Vagina (tissue), 2 donors: ENCODE measurements at places on chromosomes 4 and X.

DNA sequence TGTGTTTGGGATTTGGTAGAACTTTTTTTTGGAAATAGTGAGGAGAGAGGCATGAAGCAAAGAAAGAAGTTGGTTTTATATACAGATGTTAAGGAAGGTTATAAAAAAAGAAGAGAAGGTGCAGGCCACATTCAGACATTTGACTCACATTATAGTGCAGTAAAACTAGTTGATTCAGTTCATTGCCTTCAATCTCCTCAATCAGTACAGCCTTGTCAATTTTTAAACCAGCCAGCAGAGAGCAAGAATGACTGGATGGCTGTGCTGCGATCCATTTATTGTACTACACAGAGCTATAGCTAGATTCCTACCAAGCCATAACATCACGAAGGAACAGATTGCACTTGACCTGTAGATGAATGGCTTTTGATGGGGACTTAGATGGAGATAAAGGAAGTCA, 79.7 kb upstream of the LSM6 start:
- H3K36me3 ChIP-seq = no peaks in the 10 kb centered on the region
- H3K4me3 ChIP-seq = no peak overlapping the region
- H3K27ac ChIP-seq = no peak overlapping the region
- H3K27me3 ChIP-seq = no peaks in the 10 kb centered on the region

- H3K27ac ChIP-seq = no peak overlapping the region
- H3K4me3 ChIP-seq = no peak overlapping the region
- no peak for DNase-seq
- H3K4me1 ChIP-seq = no peaks in the 10 kb centered on the region
- no peaks in the 10 kb centered on the region for H3K27me3 ChIP-seq
- H3K36me3 ChIP-seq = no peaks in the 10 kb centered on the region
These were observed 170.9 kb upstream of the GRIA3 start for GRCh38 chrX:123013141-123013540.

DNA sequence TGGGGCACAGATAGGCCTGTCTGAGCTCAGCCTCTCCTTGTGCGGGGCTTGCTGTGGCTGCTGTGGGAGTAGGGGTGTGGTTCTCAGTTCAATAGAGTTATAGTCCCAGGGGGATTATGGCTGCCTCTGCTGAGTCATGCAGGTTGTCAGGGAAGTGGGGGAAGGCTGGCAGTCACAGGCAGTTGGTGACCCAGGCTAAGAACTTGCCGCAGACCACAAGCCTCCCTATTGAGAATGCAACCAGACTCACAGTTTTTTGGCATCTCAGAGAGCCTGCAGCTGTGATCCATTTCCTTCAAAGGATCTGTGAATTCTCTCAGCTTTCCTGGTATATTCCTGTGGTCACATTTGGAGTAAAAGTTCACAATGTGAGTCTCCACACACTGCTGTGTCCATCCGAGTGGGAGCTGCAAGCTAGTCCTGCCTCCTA, 364.9 kb downstream of the ZNF674 start:
- no peaks in the 10 kb centered on the region for H3K36me3 ChIP-seq
- H3K4me1 ChIP-seq = no peaks in the 10 kb centered on the region
- no peaks in the 10 kb centered on the region for H3K27me3 ChIP-seq
- H3K27ac ChIP-seq = no peak overlapping the region
- no peak overlapping the region for H3K4me3 ChIP-seq

- H3K4me3 ChIP-seq = no peak overlapping the region
- no peak for DNase-seq
- H3K27me3 ChIP-seq = no peaks in the 10 kb centered on the region
- H3K27ac ChIP-seq = no peak overlapping the region
These were observed 672.2 kb downstream of the TRAM1L1 start for GRCh38 chr4:116413222-116413621.

GRCh38 chr4:8351931-8352367, 82.4 kb downstream of the HTRA3 start:
- H3K36me3 ChIP-seq = no peaks in the 10 kb centered on the region
- no peak overlapping the region for H3K4me3 ChIP-seq
- no peaks in the 10 kb centered on the region for H3K27me3 ChIP-seq

DNA sequence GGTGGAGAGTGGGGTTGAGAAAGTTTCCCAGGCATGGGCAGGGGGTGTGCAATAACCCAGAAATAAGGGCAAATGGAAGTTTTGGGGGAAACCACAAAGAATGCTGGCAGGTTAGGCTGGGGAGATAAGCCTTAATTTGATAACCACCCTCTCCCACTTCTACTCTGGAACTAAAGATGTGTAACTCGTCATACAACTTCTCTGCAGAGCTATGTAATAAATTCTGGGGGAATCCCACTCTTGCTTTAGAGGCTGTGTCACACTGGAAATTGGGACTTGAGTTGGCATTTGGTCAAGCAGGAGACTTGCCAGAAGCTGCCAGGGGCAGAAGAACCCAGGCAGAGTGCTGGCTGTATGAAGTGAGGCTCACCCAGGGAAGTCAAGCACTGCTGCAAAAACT, 170.9 kb upstream of the CPEB2 start:
- no peak for DNase-seq
- H3K27me3 ChIP-seq = no peaks in the 10 kb centered on the region
- no peak overlapping the region for H3K4me3 ChIP-seq
- H3K4me1 ChIP-seq = peaks cover 8% of the 10 kb centered on the region
- H3K27ac ChIP-seq = no peak overlapping the region
- H3K36me3 ChIP-seq = no peaks in the 10 kb centered on the region
